ENCODE measurements at places on chromosomes 4 and X.

- DNase-seq: no peak
Observed at GRCh38 chr4:94262163-94263016, 54.7 kb downstream of the SMARCAD1 start.

- no peak for DNase-seq
Observed at GRCh38 chr4:7295911-7296660, 103.7 kb downstream of the SORCS2 start.

- DNase-seq: no peak
Observed at GRCh38 chr4:11590132-11590531, 161.4 kb upstream of the HS3ST1 start.

- DNase-seq: no peak
Observed at GRCh38 chrX:7110821-7111276, 36.7 kb upstream of the STS start.

- DNase-seq: no peak
Observed at GRCh38 chr4:71604785-71605184, 179.1 kb downstream of the GC start.

DNA sequence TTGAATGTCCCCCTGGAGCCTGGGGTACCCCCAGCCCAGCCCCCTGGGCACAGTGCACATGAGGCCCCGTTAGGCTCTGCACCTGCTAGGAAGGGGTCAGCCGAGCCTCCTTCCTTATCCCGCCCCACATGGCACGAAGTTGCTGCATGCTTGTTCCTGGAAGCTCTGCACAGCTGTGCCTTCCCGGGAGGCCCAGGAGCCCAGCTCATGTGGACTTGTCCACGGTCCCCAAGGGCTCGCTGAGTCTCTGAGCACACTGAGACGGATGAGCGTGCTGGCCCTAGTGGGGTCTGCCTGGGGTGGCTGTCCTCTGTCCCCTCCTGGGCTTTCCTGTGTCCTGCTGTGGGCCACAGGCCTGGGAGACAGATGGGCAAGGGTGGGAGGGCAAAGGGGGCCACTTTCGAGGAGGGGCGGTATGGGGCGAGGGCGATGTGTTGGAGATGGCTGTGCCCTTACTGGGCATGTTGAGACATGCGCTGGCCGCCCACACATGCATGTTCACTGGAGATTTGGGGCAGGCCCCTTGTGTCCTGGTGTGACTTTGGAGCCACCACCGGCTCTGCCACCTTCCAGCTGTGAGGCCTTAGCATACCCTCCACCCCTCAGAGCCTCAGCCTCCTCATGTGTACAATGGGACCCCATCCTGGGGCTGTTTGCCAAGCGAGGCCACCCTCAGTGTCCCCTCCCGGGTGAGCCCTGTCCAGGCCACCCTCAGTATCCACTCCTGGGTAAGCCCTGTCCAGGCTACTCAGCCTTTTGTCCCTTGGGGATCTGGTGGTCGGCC, 237.6 kb downstream of the AFAP1 start:
- DNase-seq: no peak

- DNase-seq: no peak
Observed at GRCh38 chr4:76892001-76892400, 5.9 kb downstream of the SOWAHB start.

GRCh38 chr4:64876021-64876420, 466.8 kb upstream of the TECRL start:
- no peak for DNase-seq

GRCh38 chr4:73508651-73509050, 27.1 kb downstream of the AFM start:
- no peak for DNase-seq

DNA sequence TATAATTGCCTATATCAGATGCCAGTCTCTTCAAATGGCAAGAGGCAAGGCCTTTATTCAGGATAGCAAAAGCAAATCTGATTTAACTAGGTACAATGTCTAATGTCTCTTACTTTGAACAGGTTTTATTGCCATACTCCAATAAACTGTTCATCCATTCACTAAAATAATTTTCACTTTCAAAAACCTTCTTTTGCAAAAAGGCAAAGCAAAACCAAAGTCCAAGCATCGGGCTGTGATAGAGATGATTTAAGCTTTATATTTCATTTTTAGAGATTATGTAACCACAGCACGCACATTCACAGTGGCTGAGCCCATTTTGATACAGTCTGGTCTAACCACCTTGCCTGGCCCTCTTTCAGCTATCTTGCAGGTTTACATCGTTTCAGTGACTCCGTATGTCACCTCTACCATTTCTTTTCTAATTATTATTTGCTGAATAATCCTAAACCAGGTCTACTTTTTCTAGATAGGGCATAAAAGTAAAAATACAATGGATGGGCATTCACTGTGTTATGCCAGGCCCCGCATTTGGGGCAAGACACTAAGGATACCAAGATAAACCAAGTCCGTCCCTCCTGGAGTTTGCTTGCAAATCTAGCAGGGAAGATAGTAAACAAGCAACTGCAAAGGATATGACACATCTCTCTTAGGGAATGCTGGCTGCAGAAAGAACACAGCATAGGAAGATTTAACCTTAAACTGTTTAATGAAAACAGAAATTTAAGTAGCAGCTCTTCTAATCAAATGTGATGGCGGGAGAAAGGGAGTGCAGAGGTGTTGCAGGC, 1.8 kb downstream of the CASP3 start:
- DNase-seq: no peak

DNA sequence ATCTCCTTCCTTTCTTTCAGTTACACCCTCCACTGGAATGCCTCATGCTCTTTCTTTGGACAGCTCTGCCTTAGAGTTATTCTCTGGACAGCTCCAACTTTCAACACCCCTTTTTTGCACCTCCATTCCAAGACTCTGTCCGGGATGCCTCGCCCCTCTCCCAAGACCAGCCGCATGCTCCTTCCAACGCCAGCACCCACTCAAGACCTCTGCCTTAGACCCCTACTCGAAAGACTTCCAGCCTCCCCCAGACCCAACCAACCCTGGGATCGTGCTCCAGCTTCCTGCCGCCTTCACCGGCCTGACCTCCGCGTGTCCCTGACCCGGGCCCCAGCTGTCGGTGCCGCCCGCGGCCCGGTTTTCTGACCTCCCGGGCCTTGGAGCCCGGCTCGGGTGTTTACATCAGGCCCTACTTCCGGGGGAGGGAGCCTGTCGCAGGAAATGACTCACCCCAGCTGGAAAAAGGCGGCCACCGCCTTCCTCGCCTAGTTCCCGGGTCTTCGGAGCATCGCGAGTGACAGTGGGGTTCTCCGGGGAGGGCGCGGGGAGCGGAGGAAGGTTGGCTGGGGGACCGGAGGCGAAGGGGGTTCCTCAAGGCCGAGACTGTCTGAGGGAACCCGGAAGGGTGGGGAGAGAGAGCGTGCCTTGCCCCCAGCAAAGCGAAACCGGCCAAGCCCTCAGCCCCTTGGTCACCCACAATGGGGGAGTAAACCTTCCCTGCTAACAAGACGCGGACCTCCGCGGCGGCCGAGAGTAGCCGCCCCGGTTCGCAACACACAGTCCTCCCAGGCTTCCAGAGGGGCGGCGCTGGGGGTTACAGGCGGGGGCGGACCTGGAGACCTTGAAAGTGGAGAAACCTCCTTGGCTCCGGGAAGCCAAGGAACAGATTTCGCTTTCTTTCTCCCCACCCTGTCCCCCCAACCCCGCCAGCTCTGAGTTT, at the start of gene WDR45:
TSS of gene WDR45 (minus strand) at position 399 of the 940 bp plus-strand sequence. CDS start 1,792 bp downstream, outside the sequence.
- DNase-seq: peak; percentile 78

- no peak for DNase-seq
Observed at GRCh38 chrX:45822124-45822523, 621.4 kb upstream of the DIPK2B start.

DNA sequence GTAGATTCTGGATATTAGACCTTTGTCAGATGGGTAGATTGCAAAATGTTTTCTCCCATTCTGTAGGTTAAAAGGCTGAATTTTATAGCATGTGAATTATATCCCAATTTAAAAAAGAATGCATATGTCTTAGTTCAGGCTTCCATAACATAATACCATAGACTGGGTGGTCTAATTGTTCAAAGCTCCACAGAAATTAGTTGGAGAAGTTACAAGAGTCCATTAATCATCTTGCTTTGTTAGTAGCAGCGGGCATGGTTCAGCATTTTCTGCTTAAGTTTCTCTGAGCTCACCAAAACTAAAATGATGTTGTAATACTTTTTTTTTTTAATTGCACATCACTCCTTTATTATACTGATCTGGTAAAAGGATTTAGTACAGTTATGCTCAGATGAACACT, 1.8 kb downstream of the PGAM4 start:
- DNase-seq: no peak

DNA sequence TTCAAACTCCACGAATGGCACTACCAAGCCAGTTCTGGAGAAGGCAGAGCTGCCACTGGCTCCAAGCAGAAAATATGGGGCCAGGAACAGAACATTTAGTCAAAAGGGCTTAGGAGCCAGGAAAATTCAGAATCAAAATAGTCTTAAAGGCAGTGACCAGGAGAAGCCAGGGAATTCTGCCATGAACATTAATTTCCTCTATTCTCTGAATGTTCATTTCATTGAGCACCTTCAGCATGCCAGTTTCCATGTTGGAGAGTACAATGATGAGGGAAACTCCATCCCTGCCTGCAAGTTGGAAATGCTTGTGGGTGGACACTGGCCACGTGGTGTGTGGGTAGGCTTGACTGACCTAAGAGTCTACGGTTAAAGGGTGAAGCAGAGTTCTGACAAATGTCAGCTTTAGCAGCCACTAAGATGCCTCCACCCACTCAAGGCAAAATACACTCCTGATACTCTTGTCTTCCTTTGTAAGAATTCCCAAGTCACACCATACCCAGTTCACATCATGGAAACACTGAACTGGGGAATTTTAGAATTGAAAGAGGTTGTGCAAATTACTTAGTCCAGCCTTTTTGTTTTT, 190.1 kb upstream of the C1QTNF7 start:
- DNase-seq: no peak

DNA sequence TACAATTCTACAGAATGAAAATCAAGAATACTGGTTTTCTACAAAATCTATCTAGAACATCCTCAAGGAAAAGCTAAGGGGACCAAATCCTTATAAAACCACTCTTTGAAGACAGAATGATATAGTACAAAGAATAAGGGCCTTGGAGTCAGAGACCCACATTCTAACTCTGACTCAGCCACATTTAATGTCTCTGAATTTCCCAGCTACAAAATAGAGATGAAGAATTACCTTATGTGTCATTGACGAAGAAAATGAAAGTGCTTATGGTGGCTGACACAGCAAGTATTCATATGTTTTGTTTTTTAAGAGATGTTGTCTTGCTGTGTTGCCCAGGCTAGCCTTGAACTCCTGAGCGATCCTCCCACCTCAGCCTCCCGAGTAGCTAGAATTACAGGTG, 35.9 kb upstream of the CXorf38 start:
- no peak for DNase-seq

DNA sequence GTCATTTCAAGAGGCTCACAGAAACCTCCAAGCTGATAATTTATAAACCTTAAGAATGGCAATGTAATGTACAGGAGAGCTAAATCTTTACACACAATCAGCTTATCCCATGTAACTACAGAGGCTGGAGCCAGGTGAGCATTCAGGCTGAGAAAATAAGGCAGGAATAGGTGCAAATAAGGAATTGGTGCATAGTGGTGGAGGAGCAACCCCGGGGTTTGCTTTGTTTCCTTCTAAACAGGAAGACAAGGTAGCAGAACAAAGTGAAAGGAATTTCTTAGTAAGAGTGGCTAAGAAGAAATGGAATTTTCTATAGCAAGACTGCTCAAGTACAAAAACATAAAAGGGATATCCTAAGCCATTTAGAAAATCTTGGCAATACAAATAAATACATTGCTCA, 82.4 kb downstream of the NR3C2 start:
- DNase-seq: no peak

GRCh38 chrX:101417981-101418841, 10.2 kb downstream of the HNRNPH2 start:
- peak; percentile 46 for DNase-seq

DNA sequence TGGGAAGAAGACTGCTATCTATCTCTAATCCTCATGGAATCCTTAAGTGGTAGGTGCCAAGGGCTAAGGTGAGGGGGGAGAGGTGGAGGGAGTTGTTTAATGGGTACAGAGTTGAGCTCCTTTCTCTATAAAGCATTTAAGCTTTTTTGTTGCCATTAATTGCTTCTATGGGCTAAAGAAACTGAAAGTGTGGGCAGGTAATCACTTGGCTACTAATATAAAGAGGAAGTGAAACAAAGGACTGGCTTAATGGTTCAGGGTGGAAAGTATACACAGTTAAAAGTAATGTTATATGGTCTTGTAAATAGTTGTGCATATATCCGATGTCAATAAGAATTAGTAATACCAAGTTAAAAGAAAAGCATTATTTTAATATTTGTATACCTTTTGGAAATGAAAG, 83.9 kb downstream of the POLA1 start:
- DNase-seq: no peak

- no peak for DNase-seq
Observed at GRCh38 chr4:24573582-24573981, 10.8 kb downstream of the DHX15 start.

All from CD4-positive, alpha-beta T cell treated with Interleukin-10 for 1 hour (primary cell).